ENCODE measurements at places on chromosomes 2 and 18.

DNA sequence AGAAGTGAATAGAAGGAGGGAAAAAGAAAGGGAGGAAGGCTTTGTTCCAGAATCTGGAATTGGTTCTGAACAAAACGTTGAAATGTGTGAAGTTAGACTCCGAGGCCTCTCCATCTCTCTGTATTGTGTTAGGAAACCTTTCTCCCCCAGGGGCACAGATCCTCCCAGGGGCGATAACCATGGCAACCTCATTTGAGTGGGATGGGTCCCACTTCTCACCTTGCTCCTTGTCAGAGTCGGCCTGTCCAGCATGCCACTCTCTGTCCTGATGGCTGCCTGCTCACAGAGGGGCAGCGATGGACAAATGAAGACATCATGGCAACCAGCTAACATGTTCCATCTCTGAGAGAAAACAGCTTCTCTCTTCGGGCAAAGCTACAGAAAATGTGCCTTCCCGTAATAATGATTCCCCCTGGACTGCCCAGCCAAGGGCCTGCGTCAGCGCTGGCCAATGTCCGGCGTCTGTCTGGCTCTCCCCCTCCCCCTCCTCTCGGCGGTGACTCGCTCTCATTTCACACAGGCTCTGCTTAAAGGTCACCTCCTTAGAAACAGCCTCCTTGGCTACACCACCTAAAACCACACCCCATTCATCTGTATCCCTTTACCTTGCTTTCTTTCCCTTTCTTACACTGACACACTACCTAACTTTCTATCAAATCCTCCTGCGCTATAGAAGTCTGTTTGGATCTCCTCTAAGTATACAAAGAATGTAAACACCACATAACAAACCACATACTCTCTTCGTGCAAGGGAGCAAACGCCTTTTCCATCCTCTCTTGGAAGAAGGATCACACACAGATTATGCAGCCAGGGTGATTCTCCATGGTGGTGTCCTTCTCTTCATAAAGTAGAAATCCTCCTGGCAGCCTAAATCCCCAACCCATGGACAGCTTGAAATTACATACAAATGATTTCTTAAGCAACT, 32.1 kb upstream of the TTC39C start:
- no peak for DNase-seq

- DNase-seq: no peak
These were observed 27.4 kb downstream of the ADI1 start for GRCh38 chr2:3491716-3492474.

- no peak for DNase-seq
These were observed 21.9 kb downstream of the TRABD2A start for GRCh38 chr2:84858937-84859336.

DNA sequence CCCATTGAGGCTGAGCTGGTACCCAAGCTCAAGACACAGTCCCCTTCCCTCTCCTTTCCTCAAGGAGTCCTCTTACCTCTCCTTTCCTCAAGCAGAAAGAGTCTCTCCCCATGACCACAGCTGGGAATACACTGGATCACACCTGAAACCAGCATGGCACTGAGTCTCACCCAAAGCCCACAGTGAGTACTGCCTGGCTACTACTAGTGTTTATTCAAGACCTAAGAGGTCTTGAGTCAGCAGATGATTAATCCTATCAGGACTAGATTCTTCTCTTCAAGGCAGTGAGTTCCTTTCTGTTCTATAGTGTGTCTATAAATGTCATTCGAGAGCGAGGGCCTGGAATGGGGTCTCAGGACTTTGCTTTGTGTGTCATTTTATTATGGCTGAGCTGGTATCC, 111.4 kb downstream of the METTL4 start:
- no peak for DNase-seq

DNA sequence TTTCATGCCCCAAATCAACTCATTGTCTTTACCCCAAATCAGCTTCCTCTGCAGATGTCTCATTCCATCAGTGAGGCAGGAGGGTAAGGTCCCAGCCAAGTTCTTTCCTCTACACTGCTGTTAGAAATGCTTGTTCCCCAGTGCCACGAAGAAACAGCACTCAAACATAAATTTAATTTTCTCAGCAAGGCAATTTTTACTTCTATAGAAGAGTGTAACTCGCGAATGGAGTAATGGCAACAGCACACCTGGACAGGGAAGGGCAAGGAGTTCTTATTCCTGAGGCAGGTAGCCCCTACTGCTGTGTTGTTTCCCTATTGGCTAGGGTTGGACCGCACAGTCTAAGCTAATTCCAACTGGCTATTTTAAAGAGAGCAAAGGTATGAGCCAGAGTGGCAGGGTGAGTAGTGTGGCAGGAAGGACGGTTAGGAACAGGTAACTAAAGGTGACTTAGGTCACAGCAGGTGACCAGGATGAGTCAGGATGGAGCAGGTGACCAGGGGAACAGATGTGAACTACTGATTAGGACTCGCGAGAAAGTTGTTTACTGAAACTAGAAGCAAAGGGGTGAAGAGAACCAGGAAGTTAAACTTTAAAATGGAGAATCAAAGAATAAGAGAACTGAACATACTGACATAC, 12.0 kb upstream of the CEP68 start:
- DNase-seq: no peak

DNA sequence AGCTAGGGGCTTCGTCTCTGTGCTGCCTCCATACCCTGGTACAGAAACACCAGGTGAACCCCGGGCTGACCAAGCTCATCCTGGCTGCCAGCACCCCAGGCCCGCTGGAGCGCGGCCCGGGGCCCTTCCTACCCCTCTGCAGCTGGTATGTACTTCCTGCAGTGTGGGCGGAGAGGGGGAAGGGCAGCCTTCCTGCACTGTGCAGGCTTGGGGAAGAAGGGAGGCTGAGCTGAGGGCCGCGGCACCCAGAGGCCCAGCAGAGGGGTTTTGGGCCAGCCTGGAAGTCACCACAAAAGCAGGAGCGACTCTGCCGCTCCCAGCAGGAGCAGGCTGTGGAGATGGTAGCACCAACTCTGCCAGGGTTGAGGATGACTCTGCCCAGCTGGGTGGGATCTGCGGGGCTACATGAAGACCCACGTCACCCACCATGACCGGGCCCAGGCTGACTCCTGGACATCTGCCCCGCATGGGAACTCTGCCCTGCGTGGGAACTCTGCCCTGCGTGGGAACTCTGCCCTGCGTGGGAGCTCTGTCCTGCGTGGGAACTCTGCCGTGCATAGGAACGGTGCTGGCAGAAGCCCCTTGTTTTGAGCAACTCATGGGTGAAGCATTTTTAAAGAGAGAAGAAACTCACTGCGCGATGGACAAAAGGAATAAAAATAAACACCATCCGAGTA, 273.3 kb downstream of the NDUFA10 start:
- no peak for DNase-seq

- no peak for DNase-seq
These were observed 74.7 kb upstream of the MAP4K3 start for GRCh38 chr2:39511605-39512433.
